ENCODE measurements at places on chromosomes 13 and 19. TPM values are rescaled to one million over a fixed set of nuclear protein-coding genes. Genes with fewer than 3 reads are reported as not detected.

STK24 gene
- total RNA-seq: 72.4 TPM

- DNase-seq: no peak
Observed at GRCh38 chr13:93628136-93628797, 401.7 kb downstream of the GPC6 start.

- DNase-seq: no peak
Observed at GRCh38 chr19:43380771-43381386, 27.4 kb downstream of the CD177 start.

TMEM86B gene
- total RNA-seq: 0.63 TPM

CACNG8 gene
- 0.11 TPM for total RNA-seq

MBD3L3 gene
- total RNA-seq: not detected

DNA sequence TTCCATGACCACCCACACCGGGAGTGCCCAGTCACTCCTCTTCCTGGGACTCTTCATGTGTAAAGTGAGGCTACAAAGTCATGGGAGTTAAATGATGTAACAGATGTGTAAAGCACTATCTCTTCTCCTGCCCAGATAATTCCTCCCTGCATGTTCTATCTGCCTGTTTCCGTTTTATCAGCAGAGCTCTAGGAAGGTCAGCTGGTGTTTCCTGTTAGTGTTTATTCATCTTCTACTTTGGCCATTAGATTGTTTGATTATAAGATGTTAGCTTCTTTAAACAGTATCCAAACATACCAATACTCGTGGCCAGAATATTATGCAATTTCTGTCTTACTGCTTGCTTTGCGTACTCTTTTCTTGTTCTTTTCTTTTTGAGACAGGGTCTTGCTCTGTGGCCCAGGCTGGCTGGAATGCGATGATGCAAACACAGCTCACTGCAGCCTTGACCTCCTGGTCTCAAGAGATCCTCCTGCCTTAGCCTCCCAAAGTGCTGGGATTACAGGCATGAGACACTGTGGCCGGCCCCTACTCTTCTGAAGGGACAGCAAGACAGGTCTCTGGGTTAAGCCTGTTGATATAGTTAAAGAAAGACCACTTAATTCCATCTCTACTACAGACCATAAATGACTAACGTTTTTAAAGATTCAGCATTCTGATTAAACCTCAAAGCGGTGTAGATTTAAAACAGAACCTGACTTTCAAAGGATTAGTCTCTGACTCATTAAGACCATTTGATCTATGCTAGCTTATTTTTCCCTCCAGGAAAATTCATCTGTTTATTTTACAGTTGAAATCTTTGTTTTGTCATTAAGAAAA, 97.4 kb upstream of the AKAP11 start:
- DNase-seq: peak; percentile 2

DNA sequence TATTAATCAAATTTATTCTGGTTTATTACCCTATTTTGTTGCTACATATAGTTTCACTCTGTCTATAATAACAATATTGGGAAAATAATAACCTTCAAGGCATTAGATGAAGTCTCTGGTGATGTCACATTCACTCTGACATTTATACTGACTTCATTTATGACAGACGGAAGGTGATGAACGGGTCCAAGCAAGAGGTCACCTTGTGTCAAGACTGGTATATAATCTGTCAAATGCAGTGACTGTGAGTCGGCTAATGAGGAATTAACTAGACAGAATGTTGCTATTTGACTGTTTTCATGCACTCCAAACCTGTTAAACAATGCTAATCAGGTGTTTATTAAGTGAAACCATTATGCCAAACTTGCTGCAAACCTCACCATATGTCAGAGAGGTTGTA, 800.5 kb upstream of the KLHL1 start:
- DNase-seq: no peak

GRCh38 chr13:73967397-73968165, 166.6 kb downstream of the KLF12 start:
- no peak for DNase-seq

GRCh38 chr19:42250183-42250665, 4.7 kb downstream of the ERF start:
- DNase-seq: peak; percentile 35

DNA sequence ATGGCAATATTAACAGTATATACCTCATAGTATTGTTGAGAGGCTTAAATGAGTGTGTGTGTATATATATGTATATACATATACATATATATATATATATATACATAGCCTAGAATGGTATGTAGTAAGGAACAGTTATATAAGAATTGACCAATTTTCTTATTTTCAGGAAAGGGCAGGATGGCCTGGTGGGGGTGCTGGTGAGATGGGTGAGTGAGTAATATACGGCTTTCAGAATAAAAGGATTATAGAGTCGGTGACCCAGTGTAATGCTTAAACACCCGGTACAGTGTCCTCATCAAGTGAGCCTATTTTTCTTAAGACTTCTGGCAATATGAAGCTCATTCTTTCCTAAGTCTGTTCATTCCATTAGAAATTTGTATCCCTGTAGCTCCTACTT, 11.7 kb upstream of the FAM216B start:
- peak; percentile 33 for DNase-seq

DNA sequence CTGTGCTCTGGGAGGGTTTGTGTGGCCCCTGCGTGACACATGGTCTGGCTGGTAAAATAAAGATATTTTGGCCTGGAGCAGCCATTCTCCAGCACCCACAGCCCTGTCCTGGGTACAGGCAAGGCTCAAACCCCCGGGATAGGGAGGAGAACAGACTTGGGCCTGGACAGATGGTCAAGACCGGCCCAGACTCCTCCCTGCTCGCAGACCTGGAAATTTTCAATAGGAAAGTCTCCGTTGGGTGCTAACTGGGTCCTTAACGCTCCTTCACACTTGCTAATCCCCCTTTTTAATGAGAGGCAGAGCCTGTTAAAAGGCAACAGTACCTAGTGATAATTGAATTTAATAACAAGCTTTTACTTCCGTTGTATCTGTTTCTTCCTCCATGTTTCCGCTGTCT, 2.5 kb downstream of the PALM start:
- DNase-seq: no peak

DNA sequence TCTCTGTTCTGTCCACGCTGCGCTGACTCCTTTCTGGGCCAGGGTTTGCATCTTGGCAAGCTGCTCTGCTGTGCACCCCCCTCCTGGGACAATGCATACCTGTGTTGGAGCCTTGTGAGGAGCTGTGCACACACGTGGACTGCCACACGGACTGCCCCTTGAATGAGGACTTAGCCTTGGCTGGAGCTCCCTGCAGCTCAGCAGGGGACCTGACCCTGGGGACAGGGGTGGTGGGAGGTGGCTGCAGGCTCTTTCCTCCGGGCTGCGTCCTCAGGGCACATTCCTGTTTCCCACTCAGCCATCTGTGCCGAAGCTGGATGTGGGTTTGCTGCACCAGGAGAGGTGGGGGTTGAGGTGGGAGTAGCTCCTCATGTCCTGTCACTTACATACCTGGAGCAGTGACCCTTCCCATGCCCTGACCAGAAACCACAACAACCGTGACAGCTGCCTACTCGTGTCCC, 8.2 kb downstream of the RAB11B start:
- no peak for DNase-seq

- DNase-seq: no peak
Observed at GRCh38 chr19:3024509-3024869, 4.6 kb downstream of the TLE2 start.

ZNF69 gene
- 8.3 TPM for total RNA-seq

GRCh38 chr13:94620286-94620896, 18.7 kb downstream of the GPR180 start:
- peak; percentile 53 for DNase-seq

UFM1 gene
- total RNA-seq: 125 TPM

RXFP2 gene
- not detected for total RNA-seq

GRCh38 chr13:47976325-47976724, 24.7 kb downstream of the SUCLA2 start:
- no peak for DNase-seq

RNF113B gene
- not detected for total RNA-seq

CD79A gene
- total RNA-seq: not detected

GRCh38 chr19:40607311-40608239, 6.4 kb downstream of the LTBP4 start:
- no peak for DNase-seq

DNA sequence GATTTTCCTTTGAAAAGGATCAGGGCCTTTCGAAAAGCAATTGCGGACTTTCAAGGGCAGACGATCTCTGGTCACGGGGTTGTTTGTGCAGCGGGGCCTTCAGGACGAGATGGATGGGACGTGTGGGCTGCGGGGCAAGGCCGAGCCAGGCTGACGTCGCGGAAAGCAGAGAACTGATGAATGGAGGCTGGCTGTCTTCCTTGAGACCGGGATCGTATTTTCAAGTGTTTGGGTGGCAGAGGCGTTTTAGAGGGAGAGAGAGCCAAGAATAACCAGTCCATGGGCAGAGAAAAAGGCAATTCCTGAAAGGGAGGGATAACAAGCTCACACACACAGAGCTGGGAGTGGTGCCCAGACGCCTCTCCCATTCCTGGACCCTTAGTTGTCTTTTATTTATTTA, 138.9 kb upstream of the USP29 start:
- no peak for DNase-seq

ZNF14 gene
- total RNA-seq: 3.8 TPM

SLC17A7 gene
- not detected for total RNA-seq

DNA sequence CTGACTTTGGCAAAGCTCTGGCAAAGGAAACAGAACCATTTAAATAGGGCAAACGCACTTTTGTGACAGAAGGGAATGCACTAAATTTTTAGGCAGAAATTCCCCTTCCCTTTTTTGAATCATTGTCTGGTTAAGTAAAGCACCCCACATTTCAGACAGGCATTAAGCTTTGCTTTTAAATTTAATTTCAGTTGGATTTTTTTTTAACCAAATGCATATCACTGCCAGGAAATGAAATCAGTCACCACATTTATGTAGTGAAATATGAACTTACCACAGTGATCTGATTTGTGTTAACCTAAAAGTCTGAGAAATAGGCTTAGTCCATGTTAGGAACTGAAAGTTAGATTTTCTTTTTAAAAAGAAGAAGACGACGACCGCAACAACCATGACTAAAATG, 10.8 kb downstream of the GPR183 start:
- DNase-seq: no peak

WTIP gene
- total RNA-seq: 35.2 TPM

DNA sequence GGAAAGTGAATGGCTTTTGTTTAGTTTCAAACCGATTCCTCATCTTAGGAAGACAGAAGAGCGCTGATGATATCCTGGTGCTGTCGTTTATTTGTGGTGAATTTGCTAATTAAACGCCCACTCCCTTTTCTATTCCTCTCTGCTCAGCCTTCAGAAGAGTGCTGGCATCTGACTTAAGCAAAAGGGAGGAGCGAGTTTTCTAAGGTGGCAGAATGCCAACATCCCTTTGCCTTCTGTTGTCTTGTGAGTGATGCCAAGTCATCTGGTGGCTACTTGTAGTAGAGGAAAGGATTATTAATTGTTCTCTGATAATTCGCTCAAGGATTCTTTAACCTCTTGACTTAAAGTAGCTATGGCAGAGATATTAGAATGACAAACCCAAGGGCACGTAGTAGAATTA, 68.1 kb downstream of the ERCC5 start:
- DNase-seq: peak; percentile 33

IL12RB1 gene
- total RNA-seq: not detected

DNA sequence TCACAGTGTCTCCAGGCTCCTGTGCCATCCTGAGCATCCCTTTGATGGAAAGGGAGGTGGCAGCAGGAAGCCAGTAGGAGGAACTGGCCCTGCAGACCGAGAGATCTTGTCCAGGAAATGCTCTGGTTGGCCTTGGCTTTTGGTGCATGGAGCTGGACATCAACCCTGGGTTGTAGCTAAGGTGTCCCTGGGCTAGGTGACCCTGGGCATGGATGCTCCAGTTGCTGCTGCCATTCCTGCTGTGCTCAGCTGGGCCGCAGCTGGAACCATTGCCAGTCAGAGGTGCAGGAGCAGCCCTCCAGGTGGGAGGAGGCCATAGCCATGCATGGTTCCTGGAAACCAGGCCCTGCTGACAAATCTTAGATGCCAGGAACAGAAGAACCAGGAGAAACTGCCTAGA, 67.5 kb downstream of the ZNF98 start:
- DNase-seq: no peak

DNA sequence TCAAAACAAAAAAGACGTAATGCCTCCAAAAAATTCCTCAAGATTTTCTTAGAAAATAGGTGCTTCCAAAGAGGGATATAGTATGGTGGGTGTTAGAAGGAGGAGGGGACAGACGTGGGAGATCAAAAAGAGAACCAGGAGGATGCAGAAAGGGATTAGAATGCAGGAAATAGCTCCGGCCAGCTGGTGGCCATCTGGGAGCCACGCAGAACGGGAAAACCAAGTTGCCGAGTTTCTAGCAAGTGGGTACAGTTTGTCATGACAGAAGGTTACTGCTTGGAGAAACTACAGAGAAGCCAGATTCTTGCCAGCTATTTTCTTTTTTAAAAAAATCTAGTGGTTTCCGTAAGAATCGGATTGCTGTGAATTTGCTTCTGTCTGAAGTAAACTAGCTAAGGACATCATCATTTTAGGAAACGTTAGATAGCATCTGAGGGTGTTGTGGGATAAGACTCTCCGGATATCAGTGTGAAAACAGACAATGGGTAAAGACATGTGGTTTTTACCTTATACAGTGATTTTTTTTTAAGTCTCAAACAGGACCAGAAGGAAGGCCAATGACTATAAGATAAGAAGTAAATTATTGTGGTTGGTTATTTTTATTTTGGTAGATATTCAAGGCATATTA, 104.9 kb downstream of the HSPH1 start:
- peak; percentile 51 for DNase-seq

- DNase-seq: peak; percentile 72
Observed at GRCh38 chr19:34365463-34366401, 736 bp downstream of the GPI start.

- no peak for DNase-seq
Observed at GRCh38 chr13:46403851-46404732, 17.0 kb upstream of the RUBCNL start.

DNA sequence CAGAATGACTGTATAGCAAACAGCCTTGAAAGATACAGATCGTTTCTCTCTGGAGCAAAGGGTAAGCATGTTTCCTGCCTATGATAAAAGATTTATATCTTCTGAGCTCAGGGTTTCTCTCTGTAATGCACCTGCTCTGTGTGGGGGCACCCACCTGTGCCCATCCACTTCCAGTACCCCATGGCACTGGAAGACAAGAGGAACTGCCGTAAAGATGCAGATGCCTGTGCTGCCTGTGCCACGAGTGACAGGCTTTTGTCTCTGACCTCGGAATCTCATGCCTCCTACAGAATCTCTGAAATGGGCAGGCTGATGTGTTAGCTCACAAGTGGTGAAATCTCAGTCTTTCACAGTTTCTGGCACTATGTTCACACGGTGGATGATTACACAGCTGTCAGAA, 50.3 kb upstream of the ATP11A start:
- DNase-seq: no peak

ZNF490 gene
- total RNA-seq: 11.8 TPM

GRCh38 chr19:29724102-29724641, 9.1 kb upstream of the C19orf12 start:
- DNase-seq: peak; percentile 50

DNA sequence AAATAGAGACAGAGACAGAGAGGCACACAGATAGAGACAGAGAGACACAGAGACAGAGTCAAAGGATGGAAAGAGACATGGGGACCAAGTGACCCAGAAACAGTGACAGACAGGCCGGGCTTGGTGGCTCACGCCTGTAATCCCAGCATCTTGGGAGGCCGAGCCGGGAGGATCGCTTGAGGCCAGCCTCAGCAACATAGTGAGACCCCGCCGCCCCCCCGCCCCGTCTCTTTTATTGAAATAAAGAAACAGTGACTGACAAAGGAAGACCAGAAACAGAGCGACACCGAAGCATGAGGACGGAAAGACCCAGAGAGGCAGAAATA, 848 bp upstream of the NECTIN2 start:
- DNase-seq: no peak

VSTM2B gene
- not detected for total RNA-seq

All from GM23248 (cell line).